ENCODE measurements at places on chromosomes 1 and 21.

GRCh38 chr1:33426916-33427315 lies 4.0 kb downstream of the PHC2 start:
- DNase-seq = no peak

DNA sequence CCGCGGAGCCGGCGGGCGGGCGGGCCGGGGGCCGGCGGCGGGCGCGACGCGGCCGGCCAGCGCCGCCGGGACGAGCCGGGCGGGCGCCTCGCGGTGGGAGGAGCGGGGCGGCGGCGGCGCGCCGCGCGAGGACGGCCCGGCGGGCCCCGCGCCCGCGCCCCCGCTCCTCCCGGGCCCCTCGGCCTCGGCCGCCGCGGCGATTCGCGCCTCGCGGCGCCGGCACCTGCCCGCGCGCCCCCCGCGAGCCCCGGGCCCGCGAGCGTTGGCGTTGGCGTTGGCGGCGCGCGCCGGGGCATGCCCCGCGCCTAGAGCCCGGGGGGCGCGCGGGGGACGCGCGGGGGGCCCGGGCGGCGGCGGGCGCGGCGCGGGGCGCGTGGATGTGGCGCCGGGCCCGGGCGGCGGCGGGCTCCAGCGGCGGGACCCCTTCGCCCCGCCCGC lies at the start of gene SKI:
Gene SKI, plus strand, starts transcription at position 163 of the 438 bp plus-strand sequence. CDS start 448 bp downstream, outside the sequence.
- DNase-seq = no peak

GRCh38 chr1:221839782-221840395 lies 98.0 kb upstream of the DUSP10 start:
- peak; percentile 59 for DNase-seq

GRCh38 chr1:21234779-21235178 lies 55.5 kb downstream of the ECE1 start:
- no peak for DNase-seq

- no peak for DNase-seq
Measured at GRCh38 chr1:164058198-164058597, 500.8 kb upstream of the PBX1 start.

DNA sequence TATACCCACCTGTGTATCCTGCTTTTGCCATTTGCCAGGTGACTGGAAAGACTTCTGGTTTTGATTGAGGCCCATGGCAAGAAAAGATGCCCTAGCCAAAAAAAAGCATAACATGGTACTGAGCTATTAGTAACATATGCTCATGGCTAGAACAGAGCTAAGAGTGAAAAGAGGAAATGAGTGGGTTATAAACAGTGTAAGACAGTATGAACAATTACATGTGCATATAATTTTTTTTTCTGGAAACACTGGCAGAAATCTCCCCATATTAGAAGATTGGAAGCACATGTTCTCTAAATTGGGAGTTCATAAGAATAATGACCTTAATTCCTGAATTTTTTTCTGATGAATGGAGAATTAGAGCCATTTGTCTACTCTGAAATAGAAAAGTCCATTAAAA lies 41.2 kb upstream of the PDC start:
- DNase-seq = no peak

DNA sequence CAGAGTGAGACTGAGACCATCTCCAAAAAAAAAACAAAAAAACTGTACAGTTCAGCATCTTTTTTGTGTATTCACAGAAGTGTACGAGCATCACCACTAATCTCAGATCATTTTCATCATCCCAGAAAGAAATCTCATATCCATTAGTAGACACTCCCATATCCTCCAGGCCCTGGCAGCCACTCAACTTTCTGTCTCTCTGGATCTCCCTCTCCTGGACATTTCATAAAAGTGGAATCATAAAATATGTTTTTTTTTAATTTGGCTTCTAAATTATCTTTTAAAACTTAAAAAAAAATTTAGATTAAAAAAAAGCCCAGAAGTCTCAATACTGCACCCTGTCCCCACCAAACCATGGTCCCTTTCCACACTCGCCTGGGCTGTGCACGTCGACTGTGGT lies 22.1 kb downstream of the RIPPLY3 start:
- DNase-seq = no peak

DNA sequence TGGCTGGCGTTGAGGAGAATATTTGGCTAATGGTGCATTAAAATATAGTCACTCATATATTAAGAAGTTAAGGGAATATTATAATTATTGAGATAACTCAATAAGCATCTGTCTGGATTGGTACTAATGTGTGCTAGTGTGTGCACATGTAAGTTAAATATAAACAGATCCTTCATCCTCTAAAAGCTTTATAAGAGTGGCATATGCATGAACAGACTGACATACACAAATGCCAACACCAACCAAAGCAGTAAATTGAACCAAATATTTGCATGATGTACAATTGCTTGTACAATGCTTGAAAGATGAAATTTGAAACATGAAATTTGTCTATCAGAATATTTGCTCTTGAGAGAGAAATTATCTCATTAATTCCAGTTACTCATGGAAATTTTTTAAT lies 344.9 kb downstream of the ADGRL2 start:
- no peak for DNase-seq

GRCh38 chr1:165674599-165674998 lies 23.8 kb downstream of the ALDH9A1 start:
- no peak for DNase-seq

- no peak for DNase-seq
Measured at GRCh38 chr1:202659974-202660373, 50.3 kb downstream of the SYT2 start.

DNA sequence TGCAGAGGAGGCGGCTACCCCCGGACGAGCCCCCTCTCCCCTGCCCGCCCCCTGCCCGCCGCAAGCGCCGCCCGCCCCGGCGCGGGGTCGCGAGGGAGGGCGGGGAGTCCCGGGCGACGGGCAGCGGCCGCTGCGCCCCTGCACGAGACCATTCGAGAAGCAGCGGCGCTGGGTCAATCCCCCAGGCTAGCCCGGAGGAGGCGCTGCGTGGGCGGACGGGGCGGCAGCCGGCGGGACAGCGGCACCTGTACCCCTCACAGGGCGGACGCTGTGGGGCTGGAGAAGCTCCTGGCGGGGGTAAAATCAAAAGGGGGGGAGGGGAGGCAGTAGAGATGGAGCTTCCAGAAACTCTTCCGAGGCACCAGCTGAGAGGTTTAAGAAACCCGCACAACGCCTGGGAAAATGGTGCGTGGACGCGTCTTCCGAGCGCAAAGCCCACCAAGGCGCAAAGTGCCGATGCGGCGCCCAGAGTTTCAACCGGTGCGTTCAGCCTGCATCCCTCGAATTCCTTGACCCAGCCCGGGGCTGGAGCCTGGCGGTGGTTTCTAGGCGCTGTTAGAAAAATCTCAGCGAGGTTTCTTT lies at the start of gene PLPPR5:
Gene PLPPR5, minus strand, starts transcription at position 1 of the 582 bp plus-strand sequence. CDS start 190 bp downstream, outside the sequence.
- DNase-seq = no peak

DNA sequence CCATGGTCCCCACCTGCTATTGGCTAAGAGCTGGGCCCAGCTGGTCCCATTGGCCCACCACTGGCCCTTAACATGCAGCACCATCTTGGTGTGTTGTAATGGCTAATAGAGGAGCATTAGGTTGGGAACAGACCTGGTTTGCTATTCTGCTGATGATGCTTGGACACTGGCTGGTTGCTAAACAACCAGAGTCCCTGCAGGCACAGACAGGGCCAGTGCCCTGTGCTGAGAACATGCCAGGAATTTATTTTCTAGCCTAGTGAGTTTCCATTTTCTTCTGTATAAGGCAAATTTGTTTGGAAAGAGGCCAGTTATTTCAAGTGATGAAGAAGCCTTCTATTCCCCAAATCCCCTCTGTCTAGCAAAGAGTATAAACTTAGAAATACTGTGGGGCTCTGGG lies 42.9 kb upstream of the TDRD10 start:
- no peak for DNase-seq

- DNase-seq = no peak
Measured at GRCh38 chr1:183285746-183286145, 99.7 kb downstream of the LAMC2 start.

- no peak for DNase-seq
Measured at GRCh38 chr1:115624859-115625258, 16.9 kb upstream of the VANGL1 start.

DNA sequence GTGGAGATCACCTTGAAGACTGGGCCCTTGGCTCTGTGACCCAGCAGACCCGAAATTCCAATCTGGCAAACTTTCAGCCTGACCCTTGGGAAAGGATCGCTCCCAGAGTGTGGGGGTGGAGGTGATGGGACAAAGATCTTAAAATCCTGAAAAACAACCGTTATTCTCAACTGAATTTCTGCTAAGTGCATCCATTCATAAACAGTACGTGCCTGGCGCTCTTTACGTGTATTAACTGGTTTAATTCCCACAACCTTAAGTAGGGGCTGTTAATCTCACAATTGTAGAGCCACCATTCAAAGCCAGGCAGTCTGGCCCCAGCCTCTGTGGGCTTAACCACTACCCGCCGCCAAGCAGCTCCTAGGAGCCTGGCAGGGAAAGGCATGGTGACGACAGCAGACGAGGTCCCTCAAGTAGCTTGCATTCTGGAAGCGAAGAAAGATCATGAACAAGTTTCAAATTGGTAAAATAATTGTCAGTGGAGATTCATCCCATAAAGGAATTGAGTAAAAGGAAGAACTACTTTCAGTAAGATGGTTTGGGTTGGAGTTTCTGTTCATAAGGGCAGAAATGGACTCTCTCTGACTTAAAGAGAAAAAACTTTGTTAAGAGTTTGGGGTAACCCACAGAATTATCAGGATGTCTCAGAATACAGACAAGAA lies 11.4 kb upstream of the RGS16 start:
- DNase-seq = no peak

DNA sequence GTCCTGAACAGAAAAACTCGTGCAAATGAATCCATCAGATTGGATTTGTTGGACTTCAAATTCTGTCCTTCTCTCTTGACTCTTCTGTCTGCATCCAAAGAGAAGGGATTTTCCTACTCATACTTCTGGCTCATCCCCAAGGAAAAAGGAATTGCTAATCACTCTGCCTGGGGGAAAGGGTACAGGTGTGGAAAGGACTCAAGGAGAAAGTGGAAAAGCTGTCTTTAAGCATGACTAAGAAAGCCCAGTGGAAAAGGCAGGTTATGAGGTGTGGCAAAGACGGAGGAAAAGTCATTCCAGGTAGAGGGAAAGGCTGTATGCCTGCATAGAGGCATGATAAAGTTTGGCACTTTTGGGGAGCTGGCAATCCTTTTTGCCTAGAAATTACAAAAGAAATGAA lies 43.4 kb downstream of the PTGS2 start:
- no peak for DNase-seq

- DNase-seq = no peak
Measured at GRCh38 chr1:98920441-98921110, 84.1 kb downstream of the PLPPR5 start.

GRCh38 chr1:115648717-115649691 lies 7.2 kb downstream of the VANGL1 start:
- no peak for DNase-seq

DNA sequence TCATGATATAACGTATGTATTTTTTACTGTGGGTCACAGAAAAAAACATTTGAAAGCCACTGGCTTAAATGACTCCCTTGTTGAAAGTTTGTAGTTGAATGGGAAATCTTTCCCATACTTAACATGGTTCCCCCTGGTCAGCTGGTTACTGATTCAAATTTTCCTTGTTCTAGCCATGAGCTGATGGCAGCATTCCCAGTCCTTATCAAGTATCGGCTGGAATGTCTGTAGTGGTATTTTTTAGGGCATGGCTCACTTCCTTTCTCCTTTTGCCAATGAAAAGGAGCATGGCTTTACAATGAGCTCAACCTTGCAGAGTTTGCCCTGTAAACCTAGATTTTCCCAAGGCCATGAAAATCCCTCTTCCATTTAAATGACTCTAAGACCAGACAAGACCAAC lies 55.7 kb downstream of the GIPC2 start:
- DNase-seq = no peak

DNA sequence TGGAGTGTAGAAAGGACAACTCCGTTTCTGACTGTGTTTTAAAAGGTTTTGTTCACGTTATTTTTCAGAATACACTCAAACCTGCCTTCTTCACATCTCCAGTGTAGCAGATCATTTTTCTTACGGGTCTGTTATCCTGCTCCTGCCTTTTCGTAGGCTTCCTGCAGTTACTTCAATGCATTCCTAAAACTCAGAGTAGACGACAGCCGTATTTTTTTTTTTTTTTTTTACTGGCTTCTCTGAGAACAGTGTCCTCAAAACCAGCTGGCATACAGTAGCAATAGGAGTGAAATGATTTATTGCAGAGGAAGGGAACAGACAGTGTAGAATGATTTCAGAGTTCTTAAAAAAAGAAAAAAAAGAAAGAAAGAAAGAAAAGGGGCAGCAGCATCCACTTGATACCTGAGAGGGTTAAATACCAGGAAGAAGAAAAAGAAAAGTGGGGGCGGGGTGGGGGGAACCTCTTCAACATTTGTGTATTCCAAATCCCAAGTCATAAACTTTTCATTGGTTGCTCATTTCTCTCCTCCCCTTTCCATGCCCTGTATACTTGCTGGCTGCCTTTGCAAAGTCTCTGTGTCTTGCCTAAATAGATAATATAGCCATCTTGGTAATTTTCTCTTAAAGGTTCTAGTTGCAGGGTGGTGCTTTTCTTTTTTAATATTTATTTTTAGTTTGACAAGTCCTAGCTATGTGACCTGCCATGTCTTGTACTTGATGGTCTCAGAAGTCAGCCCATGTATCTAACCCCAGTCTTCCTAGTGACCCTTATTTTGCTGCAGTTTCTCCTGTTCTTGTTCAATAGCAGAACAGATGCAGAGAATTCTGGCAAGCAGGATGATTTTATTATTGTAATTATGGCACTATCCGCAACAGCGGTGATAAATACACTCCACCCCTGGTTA lies 2.8 kb downstream of the TGFB2 start:
- DNase-seq = no peak

- DNase-seq = no peak
Measured at GRCh38 chr1:228919914-228920313, 184.6 kb downstream of the RHOU start.

DNA sequence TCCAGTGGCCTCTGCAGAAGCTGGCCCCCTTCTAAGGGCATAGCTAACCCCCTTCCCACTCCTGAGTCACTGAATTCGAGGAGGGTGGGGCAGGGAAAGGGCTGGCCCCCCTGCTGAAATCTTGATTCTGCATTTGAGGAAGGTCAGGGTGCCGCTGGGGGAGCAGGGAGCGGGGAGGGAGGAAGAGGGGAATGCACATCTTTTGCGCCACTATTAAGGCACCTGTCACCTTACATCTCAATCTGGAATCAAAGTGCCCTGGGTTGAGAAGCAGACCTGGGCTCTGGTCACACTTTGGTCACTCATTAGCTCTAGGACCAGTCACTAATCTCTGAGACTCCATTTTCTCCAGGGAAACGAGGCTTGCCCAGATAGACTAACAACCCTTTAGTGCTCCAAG lies 62.0 kb downstream of the TOR1AIP2 start:
- no peak for DNase-seq

GRCh38 chr1:70966018-70966638 lies 81.5 kb downstream of the PTGER3 start:
- DNase-seq = no peak
